ENCODE measurements at places on chromosomes 7 and 10.

DNA sequence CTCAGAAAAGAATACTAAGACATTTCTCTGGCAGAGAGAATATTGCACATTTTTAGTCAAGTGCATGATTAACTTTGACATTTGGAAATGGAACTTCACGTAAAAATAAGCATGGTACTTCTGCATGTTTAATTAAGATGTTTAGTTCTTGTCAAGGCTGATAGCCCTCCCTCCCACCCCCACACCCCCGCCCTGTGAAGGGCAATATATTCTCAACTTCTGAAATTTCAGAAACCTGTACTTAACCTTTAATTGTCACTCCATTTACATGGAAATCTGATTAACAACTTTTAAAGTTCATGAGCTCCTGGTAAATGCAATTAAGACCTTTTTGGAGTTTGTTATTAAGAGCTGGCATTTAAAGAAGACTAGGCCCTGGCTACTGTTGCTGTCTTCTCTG lies 205.8 kb downstream of the EXOC4 start:
- DNase-seq: no peak

DNA sequence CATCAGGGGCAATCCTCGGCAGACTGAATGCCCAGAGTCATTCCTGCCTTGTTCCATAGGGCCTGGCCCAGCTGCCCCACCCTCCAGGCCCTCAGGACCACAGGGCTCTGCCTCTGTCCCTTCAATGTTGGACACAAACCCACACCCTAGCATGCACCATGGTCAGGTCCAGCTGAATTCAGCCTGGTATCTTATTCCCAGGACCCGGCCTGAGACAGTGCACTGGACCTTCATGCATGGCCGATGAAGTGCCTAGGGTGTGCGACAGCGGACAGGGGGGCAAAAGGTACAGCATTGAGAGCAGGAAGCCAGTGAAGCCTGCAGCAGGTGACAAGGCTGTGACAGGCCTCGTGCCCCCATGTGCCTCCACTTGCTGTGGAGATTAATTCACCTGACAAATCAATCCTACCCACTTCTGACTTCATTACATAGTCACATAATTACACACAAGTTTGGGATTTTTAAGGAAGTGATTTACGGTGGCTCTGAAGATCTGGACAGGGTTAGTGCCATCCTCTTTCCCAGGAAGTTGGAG lies 261.9 kb downstream of the GRID1 start:
- no peak for DNase-seq

DNA sequence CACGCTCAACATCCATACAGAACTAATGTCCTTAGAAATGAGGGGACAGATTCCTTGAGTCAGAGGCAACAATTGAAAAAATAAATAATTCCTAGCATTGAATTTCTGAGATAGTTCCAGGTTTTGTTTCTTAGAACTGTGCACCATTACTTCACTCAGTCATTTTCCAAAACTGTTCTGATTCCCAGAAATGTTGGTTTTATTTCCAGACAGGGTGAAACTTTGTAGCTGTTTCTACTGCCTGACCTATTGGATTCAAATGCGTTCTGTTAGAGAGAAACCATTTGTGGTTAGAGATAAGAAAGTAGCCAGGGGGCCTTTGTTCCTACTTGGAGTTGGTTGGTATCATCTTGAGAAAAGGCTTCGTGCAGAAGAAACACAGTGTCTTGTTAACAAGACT lies 8.1 kb upstream of the DEPP1 start:
- no peak for DNase-seq

DNA sequence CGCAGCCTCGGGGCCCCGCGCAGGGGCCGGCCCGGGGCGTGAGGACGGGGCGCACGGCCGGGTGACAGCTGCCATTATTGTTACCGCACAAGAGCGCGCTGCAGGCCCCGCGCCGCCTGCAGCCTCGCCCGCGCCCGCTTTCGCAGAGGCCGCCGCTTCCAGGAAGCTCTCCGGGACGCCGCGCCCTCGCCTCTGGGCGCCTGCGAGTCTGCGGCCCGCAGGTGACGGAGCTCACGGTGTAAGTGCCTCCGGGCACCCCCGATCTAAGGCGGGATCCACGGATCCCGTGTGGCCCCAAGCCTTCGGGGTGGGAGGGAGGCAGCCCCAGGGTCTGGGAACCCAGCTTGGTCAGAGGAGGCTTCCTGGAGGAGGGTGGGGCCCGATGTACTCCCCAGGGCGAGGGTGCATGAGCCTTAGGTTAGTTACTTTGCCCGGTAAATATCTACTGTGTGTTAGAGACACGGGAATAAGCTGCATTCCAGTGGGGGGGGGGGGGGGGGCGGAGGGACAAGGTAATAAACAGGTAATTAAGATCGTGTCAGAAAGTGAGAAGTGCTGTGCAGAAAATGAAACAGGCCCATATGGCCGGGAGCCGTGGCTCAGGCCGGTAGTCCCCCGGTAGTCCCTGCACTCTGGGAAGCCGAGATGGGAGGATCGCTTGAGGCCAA lies 638 bp downstream of the IQCE start:
- no peak for DNase-seq

GRCh38 chr7:25669281-25669781 lies 441.0 kb upstream of the NPVF start:
- peak; percentile 23 for DNase-seq

- no peak for DNase-seq
Observed at GRCh38 chr10:122251459-122252255, 19.4 kb upstream of the BTBD16 start.

GRCh38 chr7:15558756-15559155 lies 3.1 kb downstream of the AGMO start:
- no peak for DNase-seq

- no peak for DNase-seq
Observed at GRCh38 chr10:88858491-88858890, 6.8 kb upstream of the ANKRD22 start.

DNA sequence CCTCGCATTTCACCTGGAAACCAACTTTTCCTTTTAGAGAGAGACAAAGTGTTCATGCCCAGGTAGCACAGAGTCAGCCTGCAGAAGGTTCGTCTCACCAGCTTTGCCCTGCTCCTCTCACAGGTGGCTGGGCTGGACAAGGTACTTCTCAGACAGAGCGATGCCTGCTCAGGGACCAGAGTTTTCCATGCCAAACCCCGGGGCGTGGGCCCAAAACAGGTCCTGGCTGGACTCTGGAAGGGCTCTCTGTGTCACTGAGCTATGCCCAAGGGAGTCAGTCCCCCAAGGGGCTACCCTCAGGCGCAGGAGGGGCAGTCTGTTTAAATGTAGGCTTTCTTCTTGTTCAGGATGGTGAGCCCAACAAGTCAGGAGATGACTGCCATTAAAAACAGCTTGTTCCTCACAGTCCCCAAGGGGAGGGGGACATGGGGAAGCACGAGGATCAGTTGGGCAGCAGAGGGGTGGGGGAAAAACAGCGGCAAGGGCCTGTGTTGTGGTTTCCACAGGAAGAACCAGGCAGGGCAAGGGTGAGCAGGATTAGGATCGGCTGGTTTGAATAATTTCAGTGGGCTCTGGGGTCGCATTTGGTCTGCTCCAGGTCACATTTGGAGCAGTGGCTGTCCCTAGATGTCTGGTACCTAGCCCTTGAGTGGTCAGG lies 55.5 kb upstream of the FIGNL1 start:
- DNase-seq: no peak

DNA sequence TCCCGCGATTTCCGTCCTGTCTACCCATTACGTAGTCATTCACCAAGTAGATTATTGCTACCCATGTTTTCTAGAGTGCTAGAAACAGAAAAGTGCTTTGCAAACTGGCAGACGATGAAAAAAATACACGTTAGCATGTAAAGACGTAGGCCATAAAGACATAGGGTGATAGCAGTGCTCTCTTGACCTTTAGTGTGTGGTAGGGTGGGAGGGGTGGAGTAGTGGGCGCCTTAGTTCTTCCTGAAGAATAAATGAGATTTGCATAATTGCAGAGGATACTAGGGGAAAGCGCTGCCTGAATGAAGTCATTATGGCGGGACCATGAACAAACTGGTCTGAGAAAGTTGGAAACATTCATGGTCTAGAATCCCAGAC lies 948 bp downstream of the ZNF485 start:
- DNase-seq: no peak

GRCh38 chr7:114922026-114922651 lies at the start of gene MDFIC:
TSS of gene MDFIC (plus strand) at chr7:114922094. CDS start at chr7:114923034, 940 bp downstream.
- DNase-seq: peak; percentile 56

DNA sequence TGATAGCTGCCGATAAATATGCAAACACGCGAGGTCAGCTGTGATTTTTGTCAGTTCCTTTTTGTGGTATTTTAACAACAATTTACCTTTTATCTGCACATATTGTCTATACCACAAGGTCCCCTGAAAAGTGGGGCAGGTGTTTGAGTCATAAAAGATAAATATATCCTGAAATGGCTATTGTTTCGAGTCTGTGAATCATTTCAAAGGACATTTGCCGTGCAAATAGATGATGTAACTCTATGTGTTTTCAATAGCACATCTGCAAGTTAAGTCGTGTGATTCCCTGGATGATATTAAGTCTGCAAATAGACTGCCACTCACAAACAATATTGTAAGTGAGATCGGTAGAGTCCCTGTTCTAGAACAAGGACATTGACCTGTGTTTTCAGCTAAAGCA lies 193.0 kb upstream of the PITRM1 start:
- no peak for DNase-seq

GRCh38 chr10:118035354-118036005 lies 11.3 kb downstream of the RAB11FIP2 start:
- DNase-seq: no peak

DNA sequence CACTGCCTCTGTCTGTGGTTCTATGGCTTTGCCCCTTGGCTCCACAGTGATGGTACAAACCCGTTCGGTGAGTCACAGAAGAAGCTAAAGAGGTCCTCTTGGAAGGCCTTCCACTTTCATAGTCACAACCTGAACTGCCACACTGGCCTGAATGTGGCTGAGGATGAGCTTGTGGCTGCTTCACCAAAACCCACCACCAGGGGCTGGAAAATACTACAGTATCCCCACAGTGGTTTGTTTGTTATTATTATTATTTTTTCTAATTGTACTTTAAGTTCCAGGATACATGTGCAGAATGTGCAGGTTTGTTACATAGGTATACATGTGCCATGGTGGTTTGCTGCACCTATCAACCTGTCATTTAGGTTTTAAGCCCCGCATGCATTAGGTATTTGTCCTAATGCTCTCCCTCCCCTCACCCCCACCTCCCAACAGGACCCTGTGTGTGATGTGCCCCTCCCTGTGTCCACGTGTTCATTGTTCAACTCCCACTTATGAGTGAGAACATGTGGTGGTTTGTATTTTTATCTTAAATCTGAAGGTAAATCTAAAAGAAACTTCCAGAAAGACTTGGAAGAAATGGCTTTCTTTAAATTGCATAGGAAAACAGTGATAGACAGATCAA lies 160.8 kb upstream of the NPSR1 start:
- peak; percentile 48 for DNase-seq

DNA sequence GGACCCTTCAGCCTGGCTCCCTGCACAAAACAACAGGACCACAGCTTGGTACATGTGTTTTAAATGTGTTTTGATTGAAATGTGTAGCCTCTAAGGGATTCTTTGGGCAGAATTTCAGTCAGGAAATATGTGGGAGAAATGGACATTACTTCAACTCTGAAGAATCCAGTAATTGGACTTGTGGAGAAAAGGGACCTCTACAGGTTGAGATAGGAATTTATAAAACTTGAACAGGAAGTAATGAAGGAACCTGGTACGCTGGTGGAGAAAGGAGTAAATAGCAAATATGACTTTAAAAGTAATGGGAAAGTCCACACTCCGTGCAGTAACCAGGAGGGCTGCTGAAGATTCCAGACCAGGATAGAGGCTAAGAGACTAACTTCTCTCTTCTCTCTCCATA lies 220.5 kb downstream of the LHFPL3 start:
- no peak for DNase-seq

DNA sequence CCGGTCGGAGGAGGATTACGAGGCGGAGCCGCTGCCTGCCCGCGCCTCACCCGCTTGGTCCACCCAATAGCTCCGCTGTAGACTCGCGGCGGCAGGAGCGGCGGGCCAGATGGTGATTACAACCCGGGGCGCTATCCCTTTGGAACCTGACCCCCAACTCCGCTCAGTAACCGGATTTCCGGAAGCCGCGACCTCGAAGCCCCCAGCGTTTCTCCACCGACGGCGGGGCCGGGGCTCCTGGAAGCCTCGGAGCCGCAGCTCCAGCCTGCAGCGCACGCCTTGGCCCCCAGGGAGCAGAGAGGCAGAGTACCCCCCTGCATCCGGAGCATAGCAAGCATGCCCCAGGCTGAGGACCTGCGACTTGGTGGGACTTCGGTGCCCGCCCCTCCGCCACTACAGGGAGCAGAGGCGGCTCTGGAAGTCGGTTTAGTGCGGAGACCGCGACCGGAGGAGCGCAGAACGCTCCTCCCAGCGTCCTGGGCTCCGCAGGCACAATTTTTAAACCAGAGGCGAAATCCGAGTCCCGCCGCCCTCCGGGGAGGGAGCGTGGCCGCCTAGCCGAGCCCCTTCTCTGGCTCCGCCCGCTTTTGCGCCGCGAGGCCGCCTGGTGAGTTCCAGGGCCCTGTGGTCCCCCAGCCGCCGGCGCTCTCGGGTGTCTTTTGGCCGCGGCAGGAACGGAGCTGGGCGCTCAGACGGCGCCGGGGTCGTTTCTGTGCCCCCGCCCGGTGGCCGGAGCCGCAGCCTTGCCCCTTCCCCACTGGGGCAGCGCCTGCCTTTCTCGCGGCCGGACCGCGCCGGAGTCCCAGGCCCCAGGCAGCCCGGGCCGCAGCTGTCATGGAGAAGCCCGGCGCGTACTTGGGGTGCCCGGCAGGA lies 28.2 kb upstream of the BMS1 start:
- DNase-seq: peak; percentile 58

DNA sequence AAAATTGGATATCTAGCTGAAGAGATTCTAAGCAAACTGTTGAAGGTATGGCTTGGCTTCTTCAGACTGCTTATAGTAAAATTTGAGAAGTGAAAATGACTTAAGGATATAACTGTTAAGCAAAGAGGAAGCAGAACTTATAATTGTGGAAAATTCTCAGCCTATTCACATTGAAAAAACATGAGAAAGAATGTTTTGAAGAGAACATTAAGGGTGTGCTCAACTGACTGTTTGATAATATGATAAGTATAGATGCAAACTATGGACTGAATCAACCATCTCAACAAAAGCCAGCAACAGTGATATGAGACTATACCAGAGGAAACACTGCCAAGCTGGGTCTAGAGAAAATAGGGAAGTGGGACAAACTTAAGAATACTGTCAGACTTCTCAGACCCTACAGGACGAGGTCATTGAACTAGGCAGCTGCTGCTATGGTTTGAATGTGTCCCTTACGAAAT lies 133.1 kb upstream of the PPP1R3A start:
- no peak for DNase-seq

DNA sequence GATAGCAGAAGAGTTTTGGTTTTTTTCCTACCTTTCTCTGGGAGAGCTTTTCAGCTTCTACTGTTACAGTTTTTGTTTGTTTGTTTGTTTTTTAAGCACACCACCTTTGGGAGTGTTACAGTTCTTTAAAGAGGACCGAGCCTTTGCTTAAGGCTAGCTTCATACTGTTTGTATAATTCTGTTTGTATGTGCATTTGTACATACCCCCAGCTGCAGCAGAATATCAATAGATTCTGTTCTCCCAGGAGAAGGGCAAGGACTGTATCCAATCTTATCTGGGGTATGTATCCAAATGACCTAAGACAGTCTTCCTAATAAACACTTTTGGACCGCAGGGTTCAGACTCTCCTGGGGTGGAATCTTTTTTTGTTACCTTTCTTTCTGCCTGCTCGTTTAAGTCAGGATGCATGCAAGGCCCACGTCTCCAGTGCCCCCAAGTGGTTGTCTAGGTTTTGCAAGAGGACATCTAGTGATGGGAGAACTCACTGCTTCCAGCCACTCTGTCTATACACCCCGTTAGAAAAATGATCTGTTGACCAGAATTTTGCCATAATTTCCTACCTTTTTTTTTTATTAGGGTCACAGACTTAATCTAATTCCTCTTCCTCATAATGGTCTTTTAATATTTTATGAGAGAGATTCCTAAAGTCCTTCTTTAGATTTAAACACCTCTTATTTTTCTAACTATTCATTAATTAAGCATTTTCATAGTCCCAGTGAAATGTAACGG lies 23.9 kb downstream of the NRF1 start:
- DNase-seq: peak; percentile 63

Data from glutamatergic neuron (in vitro differentiated cells).